Activated T-helper 2 cell treated with anti-CD3 and anti-CD28 coated beads, Interferon-gamma antibody, Interleukin-2, Interleukin-4, amounts not matched to agents 10 μg/mL and 5 μg/mL and 100 μg/mL, durations not matched to agents 14 hours and 24 hours and 36 hours (primary cell): ENCODE measurements at places on chromosomes 1 and 21.

GRCh38 chr1:240876071-240876470, 264.1 kb upstream of the GREM2 start:
- DNase-seq, result no peak

- no peak for DNase-seq
Observed at GRCh38 chr1:212261361-212261929, 23.8 kb upstream of the PPP2R5A start.

- DNase-seq, result no peak
Observed at GRCh38 chr1:167016100-167016750, 27.1 kb downstream of the MAEL start.

- no peak for DNase-seq
Observed at GRCh38 chr1:3159121-3159520, 90.1 kb downstream of the PRDM16 start.

GRCh38 chr1:189775343-189775742, 702.3 kb downstream of the BRINP3 start:
- no peak for DNase-seq

- DNase-seq, result no peak
Observed at GRCh38 chr1:247304031-247304430, 27.6 kb downstream of the ZNF496 start.
